ENCODE measurements at places on chromosomes 16 and 17.
A peak's percentile ranks its signal among the peaks of the same experiment; 100 is the strongest.

- DNase-seq: no peak
Measured at GRCh38 chr17:29331075-29331707, 37.2 kb upstream of the NUFIP2 start.

DNA sequence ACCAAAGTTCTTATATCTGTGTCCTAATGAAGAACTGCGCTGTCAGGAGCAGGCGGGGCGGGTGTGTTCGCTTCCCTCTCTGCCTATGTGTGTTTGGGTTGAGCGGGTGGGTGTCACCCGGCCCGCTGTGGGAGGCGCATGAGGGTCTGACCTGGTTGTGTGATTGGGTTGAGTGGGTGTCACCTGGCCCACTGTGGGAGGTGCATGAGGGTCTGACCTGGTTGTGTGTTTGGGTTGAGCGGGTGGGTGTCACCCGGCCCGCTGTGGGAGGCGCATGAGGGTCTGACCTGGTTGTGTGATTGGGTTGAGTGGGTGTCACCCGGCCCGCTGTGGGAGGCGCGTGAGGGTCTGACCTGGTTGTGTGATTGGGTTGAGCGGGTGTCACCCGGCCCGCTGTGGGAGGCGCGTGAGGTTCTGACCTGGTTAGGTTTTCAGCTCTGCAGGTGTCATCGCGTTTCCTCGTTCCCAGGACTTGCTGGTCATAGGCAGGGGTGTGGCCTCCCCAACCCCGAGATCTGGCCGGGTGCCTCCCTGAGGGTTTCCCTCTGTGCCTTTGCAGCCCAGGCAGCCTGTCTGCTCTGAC lies 69.6 kb upstream of the ZNF750 start:
- DNase-seq: no peak

DNA sequence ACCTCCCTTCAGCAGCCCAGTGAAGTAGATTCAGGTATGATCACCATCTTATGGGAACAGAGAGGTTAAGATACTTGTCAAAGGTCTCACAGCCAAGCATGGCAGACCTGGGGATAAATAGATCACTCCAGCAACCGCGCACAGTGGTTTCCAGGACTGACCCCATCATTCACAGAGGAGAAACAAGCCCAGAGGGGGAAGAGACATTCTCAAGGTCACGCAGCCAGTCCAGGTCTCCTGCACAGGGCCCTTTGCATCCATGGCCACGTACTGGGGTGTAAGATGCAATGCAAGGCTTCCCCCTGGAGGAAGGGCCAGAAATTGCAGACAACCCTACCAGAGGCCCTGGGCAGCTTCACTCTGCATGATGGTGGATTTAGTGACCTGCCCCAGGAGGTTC lies 19.9 kb downstream of the TLE7 start:
- no peak for DNase-seq

DNA sequence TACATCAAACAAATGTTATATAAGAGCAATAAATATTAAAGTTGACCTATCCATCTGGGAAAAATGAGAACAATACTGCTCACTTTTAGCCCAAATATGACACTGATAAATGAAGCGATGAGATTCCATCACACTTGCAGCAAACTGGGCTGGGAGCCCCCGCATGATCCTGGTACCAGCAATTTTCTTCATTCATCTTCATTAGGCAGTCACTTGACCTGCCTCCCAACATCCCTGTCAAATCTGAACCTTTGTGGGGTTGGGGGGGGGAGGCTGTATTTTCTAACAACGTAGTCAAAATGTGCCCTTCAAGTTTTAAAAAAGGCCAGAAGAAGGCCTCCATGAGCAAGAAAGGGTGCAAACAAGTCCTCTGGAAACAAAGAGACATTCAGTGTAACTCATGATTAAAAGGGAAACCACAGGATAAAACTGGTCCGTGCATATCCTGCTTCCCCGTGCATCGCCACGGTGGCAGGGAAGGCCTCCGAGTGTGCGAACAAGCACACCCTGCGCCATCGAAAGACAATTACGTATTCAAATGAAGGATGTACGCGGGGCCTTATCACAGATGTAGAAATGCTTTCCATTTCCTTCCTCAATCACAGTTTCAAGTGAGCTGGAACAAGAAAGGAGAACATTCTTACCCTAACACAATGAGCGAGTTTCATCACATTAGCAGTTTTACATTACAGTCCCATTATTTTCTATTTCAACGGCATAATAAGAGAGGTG lies 48.4 kb downstream of the TOX3 start:
- no peak for DNase-seq

DNA sequence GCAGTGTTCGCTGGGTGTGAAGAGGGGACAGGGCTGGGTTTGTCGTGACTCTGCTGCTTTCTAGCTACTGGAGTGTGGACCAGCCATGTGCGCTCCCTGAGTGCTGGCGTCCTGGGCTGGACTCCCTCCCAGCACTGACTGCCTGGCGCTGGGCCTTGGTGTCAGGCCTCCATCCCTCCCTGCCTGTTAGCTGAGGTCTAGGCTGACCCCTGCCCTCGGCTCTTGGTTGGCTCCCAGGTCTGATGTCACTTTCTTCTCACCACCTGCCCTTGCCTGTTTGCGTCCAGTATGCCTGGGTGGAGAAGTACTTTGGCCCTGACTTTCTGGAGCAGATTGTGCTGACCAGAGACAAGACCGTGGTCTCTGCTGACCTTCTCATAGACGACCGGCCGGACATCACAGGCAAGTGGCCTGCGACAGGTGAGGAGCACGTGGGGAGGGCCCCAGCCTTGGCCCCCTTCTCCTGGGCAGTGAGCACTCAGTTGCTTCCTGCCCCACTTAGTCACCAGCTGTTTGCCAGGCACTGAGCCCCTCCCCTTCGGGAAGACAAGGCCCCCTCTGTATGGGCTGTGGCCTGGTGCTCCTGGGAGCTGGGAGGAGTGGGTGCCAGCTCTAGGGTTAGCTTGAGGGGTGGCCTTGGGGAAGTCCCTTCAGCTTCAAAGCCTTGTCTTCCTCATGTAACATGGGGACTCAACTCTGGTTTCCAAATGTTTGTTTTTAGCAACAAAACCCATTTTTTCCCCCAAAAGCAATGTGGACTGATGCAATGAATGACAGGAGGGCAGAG lies 41.5 kb downstream of the NT5M start:
- DNase-seq: no peak

GRCh38 chr17:40181205-40181604 lies 3.9 kb downstream of the RAPGEFL1 start:
- no peak for DNase-seq

GRCh38 chr16:87140211-87141200 lies 176.7 kb downstream of the C16orf95 start:
- no peak for DNase-seq

- DNase-seq: no peak
Measured at GRCh38 chr16:53090591-53091411, 36.0 kb downstream of the CHD9 start.

- no peak for DNase-seq
Measured at GRCh38 chr17:18380471-18381157, 3.0 kb downstream of the EVPLL start.

GRCh38 chr16:89095491-89095951 lies 1.9 kb downstream of the ACSF3 start:
- DNase-seq: no peak

DNA sequence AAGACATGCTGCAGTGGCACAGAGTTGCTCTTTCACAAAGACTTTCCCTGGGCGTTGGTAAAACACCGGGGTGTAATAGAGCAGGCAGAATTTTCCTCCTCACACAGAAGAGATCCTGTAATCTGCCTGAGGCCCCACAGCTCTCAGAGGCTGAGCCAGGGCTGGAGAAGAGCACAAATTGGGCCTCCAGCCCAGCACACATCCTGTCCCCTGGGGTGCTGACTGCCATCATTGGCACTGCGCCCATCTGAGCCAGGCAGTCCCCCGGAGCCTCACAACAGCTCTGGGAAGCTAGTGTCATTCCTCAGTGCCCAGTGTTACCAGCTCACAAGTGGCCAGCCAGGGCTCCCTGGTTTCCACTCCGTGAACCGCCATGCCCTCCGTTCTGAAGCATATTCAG lies 119.4 kb downstream of the SOCS1 start:
- no peak for DNase-seq

- no peak for DNase-seq
Measured at GRCh38 chr17:68800751-68801150, 154.4 kb downstream of the ABCA8 start.

GRCh38 chr16:17445421-17445820 lies 25.3 kb downstream of the XYLT1 start:
- DNase-seq: no peak

DNA sequence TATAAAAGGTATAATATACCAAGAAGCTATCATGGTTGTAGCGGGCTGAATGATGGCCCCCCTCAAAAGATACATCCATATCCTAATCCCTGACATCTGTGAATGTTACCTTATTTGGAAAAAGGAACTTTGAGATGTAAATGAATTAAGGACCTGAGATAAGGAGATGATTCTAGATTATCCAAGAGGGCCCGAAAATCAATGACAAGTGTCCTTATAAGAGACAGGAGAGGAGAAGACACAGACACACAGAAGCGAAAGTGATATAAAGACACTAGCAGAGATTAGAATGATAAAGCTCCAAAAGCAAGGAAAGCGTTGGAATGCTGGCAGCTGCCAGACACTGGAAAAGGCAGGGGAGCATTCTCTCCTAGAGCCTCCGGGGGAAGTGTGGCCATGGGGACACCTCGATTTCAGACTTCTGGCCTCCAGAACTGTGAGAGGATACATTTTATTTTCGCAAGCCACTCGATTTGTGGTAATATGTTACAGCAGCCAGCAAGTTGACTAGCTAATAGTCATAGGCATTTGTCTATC lies 12.5 kb upstream of the GP1BA start:
- no peak for DNase-seq

DNA sequence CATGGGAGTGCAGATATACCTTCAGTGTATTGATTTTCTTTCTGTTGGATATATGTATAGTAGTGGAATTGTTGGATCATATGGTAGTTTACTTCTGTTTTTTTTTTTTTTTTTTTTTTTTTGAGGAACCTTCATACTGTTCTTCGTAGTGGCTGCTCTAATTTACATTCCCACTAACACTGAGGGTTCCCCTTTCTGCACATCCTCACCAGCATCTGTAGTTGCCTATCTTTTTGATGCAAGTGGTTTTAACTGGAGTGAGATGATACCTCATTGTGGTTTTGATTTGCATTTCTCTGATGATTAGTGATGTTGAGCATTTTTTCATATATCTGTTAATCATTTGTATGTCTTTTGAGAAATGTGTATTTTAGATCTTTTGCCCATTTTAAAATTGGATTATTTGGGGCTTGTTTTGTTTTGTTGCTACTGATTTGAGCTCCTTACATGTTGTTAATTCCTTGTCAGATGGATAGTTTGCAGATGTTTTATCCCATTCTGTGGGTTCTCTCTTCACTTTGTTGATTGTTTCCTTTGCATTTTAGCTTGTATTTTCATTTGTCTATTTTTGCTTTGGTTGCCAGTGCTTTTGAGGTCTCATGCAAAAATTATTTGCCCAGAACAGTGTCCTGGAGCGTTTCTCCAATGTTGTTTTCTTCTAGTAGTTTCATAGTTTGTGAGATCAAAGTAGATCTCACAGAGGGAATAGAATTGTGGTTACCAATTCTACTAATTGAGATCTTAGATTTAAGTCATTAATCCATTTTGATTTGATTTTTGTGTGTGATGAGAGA lies 25.0 kb upstream of the BCAS3 start:
- DNase-seq: no peak

GRCh38 chr17:82914375-82914774 lies 74.6 kb upstream of the ZNF750 start:
- DNase-seq: no peak

DNA sequence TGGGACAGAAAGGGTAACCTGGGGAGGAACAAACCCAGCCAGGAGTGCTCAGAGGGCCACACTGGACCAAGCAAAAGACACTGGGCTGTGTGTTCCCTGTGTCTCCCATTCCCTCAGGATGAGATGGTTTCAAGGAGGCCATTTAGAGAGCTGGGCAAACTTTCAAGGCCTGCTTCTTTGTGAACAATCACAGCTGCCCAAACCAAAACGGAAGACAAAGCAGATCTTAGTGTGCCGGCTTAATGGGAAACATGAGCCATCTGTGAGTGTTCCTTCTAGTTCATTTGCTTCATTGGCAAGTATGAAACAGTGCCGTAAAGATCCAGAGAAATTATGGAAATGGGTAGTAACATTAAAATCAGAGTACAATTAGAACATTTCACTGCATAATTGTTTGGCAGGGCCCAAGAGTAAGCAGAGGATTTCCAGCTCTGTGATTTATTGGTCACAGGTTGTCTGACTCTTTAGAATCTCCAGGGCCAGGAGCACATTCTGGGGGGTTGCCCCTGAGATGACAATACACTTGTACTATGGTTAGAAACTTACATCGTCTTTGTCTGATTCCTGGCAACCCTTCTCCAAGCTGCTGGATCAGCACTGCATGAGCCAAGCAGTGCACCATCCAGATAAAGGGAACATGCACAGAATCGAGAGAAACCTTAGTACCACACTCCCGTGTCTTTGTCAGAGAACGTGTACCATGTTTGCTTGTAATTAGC lies 412.1 kb downstream of the RBFOX1 start:
- no peak for DNase-seq

DNA sequence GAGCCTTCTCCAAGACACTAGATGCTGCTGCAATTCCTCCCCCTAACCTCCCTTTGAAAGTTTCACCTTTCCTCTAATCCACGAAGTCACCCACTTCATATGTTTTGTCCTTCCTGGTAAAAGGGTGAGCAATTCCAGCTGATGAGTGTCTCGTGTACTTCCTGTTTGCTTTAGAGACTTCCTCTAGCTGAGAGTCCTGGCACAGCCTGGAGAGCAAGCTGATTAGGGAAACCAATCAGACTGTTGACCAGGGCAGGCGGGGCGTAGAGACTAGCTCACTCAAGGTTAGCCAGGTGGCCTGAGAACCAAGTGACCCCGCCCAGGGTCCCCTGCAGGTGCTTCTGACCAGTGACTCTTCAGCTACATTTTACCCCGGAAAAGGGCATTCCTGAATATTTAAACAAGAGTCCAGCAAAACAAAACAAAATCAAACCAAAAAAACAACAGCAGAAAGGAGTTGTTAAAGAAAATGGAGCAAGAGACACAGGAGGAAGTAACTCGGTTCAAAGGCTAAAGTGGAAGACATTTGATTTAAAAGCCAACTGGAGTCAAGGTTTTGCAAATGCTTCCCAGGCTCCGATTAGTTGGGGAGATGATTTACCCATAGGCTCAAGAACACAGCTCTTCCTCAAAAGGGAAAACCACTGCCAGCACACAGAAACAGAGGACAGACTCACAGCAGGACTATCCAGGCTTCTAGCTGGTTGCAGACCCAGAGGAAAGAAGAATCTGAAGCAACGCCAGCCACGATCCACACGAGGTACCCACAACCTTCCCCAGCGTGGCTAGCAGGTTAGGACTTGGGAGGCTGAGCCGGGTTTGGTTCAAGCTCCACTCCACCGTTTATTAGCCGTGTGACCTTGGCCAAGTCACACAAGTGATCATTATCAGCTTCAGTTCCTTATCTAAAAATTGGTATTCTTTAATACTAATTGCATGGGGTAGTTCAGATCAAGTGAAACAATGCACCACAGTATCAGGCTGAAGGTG lies 13.4 kb downstream of the HSPB9 start:
- DNase-seq: peak; percentile 79

All from NCI-H2029 treated with DMSO at 0.1 percent for 48 hours (cell line).